COR-L47 (cell line): ENCODE measurements at places on chromosomes 7 and 10.

DNA sequence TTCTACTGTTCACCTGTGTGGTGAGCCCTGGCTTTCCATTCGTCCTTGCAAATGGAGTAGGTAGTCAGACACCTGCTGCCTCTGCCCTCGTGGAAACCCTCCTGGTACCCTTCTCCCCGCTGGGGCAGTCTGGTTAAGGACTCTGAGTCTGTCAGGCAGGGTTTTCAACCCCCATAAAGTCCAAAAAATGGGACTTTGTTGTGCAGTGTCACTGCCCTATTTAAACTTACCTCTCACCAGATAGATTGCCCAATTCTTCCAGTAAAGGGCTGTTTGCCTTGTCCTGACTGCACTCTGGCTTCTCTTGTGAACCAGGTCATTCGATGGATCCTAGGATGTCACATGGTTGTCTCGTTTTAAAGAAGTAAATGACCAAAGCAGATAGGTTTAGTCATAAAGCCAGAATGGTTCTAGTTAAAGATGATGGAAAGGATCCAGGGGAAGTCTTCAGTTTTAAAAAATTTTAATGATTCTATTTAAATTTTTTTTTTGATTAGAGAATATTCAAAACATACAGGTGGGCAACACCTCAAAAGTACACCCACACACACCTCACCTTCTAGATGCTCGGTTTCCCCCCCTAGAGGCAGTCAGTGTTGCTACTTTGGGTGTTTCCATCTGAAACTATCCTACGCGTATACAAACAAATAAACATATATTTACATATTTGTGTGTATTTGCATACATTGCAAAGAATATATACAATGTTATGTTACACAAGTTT, 22.0 kb downstream of the TMEM176B start:
- DNase-seq = no peak

GRCh38 chr7:94052398-94053180, 48.4 kb upstream of the BET1 start:
- DNase-seq = no peak

GRCh38 chr7:48177271-48177670, 6.0 kb downstream of the ABCA13 start:
- no peak for DNase-seq

DNA sequence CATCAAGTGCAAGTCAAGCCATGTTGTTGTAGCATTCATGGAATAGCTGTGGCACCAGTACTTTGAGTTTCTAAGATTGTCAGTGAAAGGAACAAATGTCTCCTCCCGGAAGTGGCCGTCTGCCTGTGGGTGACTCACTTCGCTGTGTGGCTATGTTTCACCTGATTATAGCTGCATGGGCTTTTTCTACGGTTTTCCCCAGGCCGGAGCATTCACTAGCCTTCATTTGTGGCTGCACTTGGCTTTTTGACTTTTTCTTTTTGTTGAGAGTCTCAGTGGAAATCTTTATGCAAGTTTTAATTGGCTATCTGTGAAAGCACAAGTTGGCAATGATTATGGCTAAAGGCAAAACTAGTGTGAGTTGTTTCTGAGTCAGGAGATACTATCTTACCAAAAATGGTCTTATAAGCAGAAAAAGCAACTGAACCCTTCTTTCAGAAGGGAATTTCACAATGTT, 35.0 kb downstream of the SRI start:
- DNase-seq = no peak

DNA sequence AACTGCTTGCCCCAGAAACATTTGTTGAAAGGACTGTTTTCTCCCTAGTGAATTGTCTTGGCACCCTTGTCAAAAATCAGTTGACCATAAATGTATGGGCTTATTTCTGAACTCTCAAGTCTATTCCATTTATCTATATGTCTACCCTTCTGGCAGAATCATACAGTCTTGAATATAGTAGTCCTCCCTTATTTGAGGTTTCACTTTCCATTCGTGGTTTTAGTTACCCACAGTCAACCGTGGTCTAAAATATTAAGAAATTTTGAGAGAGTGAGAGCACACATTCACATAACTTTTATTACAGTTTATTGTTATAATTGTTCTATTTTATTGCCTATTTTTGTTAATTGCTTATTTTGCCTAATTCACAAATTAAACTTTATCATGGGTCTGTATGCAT, 17.4 kb upstream of the CEP41 start:
- no peak for DNase-seq

GRCh38 chr7:2807460-2807844, 36.7 kb downstream of the GNA12 start:
- DNase-seq = no peak

DNA sequence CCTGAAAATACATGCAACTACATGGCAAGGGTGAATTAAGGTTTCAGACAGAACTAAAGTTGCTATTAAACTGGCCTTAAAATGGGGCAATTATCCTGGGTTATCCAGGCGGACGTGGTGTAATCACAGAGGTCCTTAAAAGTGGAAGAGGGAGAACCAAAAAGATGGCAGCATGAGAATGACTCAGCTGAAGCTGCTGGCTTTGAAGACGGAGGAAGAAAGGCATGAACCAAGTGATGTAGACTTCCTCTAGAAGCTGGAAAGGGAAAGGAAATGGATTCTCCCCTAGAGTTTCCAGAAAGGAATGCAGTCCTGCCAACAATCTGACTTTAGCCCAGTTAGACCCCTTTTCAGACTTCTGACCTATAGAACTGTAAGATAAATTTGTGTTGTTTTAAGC, 27.0 kb upstream of the UBN2 start:
- no peak for DNase-seq

- no peak for DNase-seq
Observed at GRCh38 chr7:20030915-20031362, 186.2 kb downstream of the MACC1 start.

DNA sequence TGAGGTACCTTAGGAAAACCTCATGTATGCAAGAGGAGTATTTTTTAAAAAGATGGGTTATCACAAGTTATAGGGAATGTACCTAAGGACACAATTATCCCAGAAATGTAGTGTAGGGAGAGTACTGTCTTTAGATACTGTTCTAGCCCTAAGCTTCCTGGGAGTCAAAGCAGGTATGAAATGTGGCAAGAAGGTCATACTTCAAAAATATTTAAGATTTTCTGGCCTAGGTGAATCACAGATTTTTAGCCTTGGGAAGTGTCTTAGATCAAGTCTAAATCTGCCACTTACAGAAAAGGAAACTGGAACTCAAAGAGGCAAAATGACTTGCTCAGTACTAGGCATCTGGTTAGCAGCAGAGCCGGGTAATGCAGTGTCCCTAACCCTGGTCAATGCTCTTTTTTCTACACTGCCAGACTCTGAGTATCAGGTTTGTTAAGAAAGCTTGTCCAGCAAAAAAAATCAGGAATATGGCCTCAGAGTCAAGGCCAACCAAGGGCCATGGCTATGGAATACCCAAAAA, 13.9 kb downstream of the PIK3AP1 start:
- DNase-seq = no peak
